NCI-H1694 treated with DMSO at 0.1 percent for 48 hours (cell line): ENCODE measurements at places on chromosomes 7 and 10.

DNA sequence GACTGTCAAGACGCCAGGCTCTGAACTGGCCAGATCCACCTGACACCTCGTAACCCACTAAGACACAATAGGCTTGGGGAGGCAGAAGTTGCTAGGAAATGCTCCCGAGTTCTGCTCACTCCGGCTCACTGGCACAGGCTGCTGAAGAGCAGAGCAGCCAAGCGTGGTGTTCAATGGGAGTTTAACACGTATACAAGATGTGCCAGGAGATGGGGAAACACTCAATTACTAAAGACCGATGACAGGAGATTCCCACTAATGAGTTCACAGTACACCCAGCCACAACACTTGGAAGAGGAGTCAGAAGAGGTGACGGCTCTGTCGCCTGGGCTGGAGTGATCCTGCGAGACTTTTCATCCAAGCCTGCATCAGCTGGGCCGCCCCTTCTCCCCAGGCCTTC lies 303.4 kb downstream of the GFRA1 start:
- no peak for DNase-seq

GRCh38 chr10:128095027-128095752 lies 31.0 kb downstream of the MKI67 start:
- no peak for DNase-seq

DNA sequence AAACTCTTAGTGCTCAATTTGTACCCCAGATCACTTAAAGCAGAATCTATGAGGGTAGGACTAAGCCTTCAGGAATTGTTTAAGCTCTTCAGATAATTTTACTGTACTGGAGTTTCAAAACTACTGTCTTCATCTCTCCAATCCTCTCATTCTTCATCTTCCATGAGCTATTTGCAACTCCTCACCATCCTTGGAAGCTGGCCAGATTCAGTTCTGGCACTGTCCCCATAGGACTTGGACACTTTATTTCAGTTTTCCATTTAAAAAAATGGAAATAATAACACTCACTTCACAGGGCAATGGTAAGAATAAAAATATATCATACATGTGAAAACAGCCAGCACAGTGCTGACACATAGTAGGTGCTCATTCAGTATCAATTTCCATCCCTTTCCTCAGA lies 74.6 kb downstream of the PPP1R17 start:
- no peak for DNase-seq

DNA sequence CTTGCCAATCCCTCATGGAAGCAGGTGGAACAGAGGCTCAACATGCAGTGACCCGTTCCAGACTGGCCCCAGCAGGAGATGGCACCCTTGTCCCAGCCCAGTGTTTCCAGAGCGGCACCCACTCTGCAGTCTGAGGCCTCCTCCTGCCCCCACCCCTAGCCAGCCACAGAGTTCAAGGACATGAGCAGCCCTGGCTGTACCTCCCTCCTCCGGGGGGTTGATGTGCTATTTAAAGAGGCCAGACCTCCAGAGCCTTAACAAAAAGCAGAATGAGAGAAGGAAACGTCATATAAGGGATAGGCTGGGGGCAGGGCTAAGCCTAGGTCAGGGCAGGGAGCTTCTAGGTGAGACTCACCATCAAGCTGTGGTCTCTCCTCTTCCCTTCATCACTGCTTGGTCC lies 115.7 kb upstream of the NANOS1 start:
- DNase-seq = no peak

DNA sequence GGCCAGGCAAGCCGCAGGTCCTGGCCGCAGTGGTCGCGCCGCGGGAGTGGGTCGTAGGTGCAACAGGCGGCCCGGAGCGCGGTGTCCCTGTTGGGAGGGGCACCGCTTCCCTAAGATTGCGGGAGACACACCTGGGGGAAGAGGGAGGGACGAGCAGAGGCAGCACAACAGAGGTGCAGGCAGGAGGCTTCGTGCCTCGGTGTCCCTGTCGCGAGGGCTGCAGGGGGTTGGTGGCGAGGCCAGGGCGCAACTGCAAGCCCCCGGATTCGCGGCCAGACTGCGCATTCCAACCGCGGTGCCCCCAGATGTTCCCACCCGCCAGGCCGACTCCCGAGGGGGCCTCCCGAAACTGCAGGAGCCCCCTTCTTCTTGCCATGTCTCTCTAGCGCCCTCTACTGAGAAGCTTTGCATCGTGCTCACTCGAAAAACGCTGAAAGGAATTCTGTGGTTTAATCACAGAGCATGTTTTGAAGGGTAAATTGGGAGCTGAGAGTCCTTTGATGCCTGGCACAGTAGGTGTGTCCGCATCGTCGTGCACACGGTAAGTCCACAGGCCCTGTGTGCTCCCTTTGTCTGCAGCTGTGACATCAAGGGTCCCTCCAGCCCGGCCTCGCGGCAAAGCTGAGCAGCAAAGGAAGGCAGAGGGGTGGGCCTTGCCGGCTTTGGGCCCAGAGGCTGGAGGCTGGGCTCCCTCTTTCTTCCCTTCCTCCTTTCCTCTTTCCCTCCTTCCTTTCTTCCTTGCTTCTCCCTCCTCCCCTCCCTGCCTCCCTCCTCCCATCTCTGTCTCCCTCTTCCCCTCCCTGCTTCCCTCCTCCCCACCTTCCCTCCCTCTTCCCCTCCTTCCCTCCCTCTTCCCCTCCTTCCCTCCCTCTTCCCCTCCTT lies 6.2 kb upstream of the MBL2 start:
- no peak for DNase-seq

GRCh38 chr7:867001-867405 lies 9.4 kb upstream of the GET4 start:
- peak; percentile 35 for DNase-seq

- DNase-seq = no peak
Observed at GRCh38 chr7:38753347-38753746, 122.2 kb upstream of the AMPH start.

- no peak for DNase-seq
Observed at GRCh38 chr10:48996329-48996728, 56.7 kb upstream of the LRRC18 start.

- DNase-seq = no peak
Observed at GRCh38 chr7:159197066-159197975, 52.7 kb upstream of the VIPR2 start.

- no peak for DNase-seq
Observed at GRCh38 chr10:82245157-82245556, 370.2 kb downstream of the NRG3 start.

GRCh38 chr10:555682-556350 lies 133.7 kb downstream of the DIP2C start:
- no peak for DNase-seq

DNA sequence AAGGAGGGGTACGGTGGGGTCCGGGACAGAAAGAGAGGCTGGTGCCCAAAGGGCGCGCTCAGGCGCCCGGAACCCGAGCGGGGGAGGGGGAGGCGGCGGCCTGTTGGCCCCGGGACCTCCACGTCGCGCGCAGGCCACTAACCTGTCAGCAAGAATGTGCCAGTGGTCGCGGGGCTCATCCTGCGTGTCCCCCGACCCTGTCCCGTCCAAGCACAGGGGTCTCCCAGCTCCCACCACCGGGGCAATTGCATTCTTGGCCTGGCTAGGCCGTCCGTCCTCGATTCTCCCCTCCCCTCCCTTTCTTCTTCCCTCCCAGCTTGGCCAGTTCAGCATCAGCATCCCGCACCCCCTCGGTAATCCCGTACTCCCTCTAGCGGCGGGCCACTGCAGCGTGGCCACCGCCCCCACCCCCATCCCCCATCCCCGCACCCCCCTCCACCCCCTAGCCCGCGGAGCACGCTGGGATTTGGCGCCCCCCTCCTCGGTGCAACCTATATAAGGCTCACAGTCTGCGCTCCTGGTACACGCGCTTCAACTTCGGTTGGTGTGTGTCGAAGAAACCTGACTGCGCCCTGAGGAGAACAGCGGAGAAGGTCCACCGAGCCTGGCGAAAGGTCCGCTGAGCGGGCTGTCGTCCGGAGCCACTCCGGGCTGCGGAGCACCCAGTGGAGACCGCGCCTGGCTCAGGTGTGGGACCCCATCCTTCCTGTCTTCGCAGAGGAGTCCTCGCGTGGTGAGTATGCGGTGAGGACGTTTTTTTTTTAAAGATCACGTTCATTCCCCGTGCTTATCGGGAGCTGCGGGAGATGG lies at the start of gene SGCE:
SGCE (minus strand) TSS at position 286 of the 810 bp plus-strand sequence; CDS start at position 251, 35 bp downstream.
- DNase-seq = peak; percentile 51

GRCh38 chr7:129865093-129865924 lies 87.5 kb downstream of the UBE2H start:
- DNase-seq = no peak

- no peak for DNase-seq
Observed at GRCh38 chr7:50369143-50370026, 64.9 kb downstream of the IKZF1 start.

- DNase-seq = no peak
Observed at GRCh38 chr10:123559823-123560092, 106.4 kb upstream of the GPR26 start.

DNA sequence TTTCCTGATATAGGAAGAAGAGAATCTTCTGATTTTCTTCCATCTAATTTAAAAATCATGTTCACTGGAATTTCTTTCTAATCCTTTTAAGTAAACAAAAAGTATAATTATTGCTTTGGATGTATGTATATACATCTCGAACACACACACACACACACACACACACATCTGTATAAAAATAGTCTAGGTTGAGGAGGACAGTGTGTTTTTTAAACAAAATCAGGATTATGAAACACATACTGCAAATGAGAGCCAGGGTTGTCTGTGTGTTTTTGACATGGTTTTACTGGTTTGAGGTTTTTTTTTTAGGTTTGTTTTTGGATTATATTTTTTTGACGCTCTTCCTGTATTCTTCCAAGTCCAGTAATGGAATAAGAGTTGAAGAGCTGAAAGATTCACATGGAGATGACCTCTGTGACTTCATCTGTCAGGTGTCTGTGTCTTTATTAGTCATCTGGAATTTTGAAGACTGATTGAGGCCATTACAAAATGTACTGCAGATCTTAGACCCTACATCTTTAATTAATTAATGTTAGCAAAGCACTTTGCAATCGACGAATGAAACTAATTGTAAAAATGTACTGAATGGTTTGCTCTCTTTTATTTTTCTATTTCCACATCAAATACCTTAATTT lies 237.1 kb downstream of the SUGCT start:
- DNase-seq = no peak

DNA sequence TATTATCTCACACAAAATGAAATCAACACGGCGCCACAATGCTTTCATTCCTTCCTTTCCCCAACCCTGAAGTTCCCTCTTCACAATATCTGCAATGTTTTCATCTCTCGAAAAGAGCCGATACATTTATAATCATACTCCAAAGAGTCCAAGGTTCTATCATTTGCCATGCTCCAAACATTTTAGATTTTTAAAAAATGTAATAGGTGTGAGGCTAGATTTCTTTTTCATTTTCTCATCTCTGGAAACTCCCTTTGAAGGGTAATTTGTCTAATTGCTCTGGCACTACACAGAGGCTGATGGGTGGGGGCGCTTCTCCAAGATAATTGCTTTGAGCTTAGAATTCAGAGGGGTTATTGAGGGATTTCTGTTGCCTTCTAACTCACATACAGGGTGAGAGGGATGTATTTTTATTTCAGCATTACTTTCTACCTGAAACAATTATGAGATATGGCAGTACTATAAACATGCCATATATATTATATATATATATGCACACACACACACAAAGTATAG lies 4.9 kb downstream of the DLX5 start:
- no peak for DNase-seq

- DNase-seq = no peak
Observed at GRCh38 chr10:101828766-101829551, 10.7 kb upstream of the OGA start.

GRCh38 chr7:127912901-127913300 lies 118.3 kb downstream of the LRRC4 start:
- DNase-seq = no peak

DNA sequence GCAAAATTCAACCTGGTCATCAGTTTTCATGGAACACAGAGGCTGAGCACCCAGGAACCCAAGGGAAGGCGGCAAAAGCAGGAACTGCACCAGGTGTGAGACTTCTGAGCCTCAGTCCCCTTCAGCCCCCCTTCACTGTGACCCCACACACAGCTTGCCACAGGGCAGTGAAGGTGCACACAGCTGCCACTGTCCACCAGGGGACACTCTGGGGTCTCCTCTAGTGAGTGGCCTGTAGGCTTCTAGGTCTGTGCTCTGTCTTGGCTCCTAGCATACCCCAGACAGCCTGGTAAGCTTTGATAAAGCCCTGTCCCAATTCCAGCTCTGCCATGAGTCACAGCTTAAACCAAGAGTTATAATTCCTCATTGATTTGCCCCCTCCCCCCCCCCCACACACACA lies 12.1 kb downstream of the KCNH2 start:
- no peak for DNase-seq

DNA sequence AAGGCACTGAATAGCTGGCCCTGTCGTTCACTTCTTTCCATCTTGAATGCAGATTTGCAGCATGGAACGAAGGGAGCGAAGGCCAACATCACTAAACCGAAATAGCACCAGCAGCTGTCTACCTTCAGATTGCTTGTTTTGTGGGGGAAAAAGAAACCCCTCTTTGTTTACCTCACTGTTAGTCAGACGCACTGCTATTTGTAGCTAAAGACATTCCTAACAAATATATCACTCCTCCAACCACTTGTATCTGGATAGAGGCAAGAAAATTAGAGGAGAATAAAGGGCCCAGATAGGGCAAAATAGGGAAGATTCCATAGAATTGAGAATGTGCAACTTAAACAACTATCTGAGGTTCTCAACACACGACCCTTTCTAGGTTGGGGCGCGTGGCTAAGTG lies 26.5 kb downstream of the ANK3 start:
- DNase-seq = no peak

GRCh38 chr7:100867776-100868485 lies 744 bp downstream of the TRIP6 start:
- DNase-seq = no peak

DNA sequence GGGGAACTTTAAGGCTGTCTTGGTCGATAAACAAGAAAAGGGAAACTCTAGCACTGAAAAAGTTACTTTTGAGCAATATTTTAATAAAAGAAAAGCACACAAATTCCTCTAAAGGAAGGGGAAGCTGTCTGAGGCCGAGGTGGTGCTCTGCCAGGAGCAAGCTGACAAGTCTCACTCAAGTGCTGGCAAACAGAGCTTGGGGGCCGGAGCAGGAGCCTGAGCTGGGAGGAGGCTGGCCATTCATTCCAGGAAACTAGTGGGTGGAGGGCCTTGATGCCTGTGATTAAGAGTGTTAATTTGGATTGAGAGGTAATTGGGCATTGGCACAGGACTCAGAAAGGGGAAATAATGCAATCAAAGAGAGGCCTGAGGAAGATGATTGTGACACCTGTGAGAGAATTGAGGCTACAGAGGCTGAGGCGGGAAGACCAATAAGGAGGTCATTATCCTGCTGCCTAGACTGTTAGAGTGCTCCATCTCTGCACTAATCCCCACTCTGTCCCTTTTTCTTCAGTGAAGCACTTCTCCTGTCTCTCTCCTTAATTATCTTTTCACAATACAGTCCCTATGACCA lies 154.9 kb upstream of the COL1A2 start:
- DNase-seq = no peak

- no peak for DNase-seq
Observed at GRCh38 chr10:5390607-5391205, 13.9 kb downstream of the TUBAL3 start.
